ENCODE measurements at places on chromosomes 5 and 9.

GRCh38 chr5:135874461-135874860 lies 21.2 kb downstream of the IL9 start:
- DNase-seq = no peak

DNA sequence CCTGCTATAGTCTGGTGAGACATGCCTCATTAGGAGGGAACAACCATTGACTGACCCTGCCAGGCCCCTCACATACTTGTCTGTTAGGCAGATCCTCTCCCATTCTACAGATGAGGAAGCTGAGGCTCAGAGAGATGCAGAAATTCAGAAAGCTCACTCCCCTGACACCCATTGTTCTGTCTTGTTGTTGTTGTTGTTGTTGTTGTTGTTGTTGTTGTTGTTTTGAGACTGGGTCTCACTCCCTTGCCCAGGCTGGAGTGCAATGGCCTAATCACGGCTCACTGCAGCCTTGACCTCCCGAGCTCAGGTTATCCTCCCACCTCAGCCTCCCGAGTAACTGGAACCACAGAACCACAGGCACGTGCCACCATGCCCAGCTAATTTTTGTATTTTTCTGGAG lies 13.1 kb upstream of the CFAP157 start:
- no peak for DNase-seq

DNA sequence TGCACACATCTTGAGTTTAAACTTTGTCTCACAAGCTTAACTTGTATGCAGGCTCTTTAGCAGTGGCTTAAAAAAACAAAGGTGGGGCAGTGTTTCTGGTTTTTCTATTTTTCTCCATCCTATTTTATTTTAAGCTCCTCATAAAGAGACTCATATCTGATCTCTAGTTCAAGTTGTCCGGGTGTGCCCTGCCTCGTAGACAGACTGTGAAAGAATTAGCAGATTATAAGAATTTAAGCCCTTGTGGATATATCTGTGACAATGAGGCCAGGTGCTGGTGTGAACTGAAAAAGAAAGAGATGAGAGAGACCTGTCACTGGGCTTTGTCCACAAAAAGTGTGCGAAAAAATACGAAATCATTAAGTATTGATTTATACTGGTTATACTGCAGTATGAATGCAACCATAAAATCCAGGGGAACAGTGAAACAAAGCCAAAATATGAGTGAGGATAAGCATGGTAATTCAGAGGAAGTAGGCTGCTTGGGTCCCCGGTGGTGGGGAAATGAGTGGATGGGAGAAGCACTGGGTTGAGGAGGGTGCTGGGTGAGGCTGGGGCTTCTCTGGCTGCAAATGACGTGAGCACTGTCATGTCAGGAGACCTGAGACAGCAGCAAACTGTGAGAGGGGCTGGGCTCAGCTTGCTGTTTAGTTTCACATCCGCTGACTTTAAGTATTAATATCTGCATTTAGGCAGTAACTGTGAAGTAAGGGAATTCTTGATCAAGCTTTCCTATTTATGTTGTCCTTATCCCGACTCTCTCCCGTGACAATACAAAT lies 179.7 kb upstream of the ANKRD55 start:
- DNase-seq = no peak

DNA sequence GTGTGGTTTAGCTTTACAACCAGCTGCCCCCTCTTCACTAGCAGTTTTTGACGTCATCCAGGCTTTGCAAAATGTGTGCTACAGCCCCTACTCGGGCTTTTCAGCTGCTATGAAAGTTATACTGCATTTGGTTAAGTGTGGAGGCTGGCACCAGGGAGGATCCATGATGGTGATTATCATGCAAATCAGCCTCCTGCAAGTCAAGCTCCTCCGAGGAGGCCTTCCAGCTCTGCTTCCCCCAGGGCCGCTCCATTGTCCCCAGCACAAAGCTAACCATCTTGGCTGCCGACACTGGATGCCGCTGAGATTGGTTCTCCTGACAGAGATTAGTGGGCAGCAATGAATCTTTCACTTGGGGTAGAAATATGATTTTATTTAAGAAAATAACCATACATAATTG lies 159.6 kb downstream of the NR2F1-AS1 start:
- no peak for DNase-seq

DNA sequence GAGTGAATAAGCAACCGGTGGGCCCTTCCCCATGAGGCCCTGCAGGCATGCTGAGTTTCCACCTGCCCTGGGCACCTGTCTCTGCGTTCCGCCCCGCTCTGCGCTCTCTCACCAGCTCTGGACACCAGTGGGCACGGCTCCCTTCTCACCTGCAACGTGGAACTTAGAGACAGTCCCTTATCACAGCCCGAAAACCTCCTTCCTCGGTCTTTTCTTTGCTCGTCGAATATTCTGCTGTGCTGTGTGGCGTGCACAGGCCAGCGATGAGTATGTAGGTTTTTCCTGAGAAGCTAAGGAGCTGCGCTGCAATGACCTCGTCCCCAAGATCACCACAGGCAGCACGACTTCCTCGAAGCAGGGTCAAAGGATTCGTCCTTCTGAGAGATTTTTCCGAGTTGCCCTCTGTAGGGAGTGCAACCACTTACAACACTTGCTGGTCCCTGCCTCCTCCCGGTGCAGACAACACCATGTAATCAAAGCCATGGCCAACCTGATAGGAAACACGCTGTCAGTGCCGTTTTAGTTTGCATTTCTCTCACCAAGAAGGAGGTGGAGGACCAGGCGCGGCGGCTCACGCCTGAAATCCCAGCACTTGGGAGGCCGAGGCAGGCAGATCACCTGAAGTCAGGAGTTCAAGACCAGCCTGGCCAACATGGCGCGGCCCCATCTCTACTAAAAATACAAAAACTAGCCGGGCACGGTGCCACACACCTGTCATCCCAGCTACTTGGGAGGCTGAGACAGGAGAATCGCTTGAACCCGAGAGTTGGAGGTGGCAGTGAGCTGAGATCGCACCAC lies 27.2 kb upstream of the NOTCH1 start:
- no peak for DNase-seq

DNA sequence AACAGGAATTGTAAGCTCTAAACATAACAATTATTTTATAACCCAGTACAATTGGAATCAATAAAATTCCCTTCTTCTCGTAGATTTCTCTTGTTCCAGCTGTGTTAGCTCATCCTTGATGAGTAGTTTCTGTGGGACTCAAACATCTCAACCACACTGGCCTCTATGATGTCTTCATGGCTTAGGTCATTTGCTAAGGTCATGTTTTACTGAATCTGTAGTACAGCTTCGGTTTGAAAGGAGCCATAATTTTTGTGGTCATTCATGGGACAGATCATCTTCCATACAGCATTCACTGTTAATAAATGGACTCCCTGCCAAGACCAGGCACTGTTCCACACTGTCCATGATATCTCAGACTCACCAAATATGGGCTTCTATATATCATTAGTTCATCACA lies 369.0 kb upstream of the RFX3 start:
- no peak for DNase-seq

- DNase-seq = no peak
Measured at GRCh38 chr5:123286891-123287290, 136.3 kb downstream of the CEP120 start.

- DNase-seq = no peak
Measured at GRCh38 chr5:98109561-98110006, 663.9 kb upstream of the RGMB start.

DNA sequence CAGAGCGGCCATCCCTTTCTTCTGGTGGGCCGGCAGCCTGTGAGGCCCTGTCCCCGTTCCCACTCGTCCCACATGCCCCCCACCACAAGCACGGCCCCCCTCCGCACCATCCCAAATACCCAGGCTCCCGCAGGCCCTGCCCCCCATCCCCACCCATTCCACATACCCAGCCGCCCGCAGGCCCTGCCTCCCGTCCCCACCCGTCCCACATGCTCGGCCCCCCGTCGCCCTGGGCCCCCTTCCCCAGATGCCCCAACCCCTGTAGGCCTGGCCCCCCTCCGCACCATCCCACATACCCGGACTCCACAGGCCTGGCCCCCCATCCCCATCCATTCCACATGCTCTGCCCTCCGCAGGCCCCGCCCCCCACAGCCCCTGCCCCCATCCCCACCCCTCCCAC lies 11.5 kb downstream of the SLC6A19 start:
- DNase-seq = no peak

GRCh38 chr9:100084734-100085133 lies 14.1 kb downstream of the ERP44 start:
- no peak for DNase-seq

- DNase-seq = no peak
Measured at GRCh38 chr5:157554179-157555036, 21.2 kb downstream of the ADAM19 start.

DNA sequence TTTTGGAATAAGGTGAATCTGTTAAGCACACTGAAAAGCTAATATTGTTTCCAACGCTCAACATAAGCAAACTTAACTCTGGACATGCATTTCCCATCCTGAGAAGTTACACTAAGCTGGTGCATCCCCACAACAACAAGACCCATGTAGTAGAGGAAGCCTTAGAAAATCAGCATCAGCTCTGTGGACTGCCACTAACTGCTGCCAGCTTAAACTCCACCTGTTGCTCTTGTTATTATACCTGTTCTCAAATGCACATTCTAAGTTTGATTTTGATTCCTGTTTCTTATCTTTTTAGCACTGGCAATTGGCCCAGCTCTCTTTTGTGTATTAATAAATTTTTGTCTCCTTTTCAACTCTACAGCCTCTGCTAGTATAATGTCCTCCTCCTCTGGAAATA lies 924.8 kb downstream of the DNAH5 start:
- DNase-seq = no peak
